ENCODE measurements at places on chromosomes 12 and 14.

DNA sequence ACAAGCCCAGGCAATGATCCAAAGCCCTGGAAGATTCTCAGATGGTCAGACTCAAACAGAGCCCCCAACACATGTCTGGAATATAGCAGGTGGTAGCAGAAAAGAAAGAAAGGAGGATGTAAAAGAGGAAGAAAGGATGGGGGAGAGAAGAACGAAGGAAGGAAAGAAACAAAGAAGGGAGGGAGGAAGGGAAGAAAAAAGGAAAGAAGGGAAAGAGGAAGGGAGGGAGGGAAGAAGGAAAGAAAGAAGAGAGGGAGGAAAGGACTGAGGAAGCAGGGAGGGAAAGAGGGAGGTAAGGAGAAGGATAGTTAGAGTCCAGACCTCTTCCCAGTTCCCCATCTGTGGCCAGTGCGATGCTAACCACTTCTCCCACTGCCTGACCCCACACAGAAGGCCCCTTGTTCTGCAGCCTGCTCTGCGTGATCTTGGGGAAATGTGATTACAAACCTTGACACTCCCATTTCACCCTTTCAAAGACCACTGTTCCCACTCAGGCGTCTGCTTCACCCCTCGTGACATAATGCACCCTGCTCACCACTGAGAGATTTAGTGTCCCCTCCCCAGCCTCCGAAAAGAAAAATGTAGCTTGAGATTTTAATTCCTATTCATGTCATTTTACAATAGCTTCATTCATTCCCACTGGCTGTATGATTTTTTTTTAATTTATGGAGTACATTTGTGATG is 357.9 kb downstream of the BCL11B start:
- DNase-seq, result no peak

GRCh38 chr14:43855556-43855955 is 651.5 kb downstream of the FSCB start:
- no peak for DNase-seq

DNA sequence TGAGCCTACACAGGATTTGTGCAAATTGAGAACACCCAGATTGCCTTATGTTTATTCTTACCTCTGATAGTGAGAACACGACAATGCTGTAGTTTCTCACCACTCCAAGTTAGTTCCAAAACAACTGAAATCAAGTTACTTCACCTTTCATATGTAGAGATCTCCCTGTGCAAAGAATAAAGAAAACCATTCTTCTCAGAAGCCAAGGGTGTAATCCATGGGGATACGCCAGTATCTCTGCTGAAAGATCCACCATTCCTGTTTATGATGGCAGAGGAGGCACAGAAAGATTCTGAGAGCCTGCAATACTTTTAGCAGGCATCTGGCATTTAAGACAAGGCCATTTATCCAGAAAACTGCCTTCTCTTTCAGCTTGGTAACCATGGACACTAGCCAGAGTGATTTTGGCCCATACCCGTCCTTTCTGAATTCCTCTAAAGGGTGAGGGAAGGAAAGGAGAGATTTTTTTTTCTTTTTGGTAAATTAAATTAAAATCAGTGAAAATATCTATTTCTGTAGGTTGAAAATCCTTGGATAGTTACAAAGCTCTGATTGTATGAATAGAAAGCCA is 355.4 kb upstream of the FAR2 start:
- no peak for DNase-seq

DNA sequence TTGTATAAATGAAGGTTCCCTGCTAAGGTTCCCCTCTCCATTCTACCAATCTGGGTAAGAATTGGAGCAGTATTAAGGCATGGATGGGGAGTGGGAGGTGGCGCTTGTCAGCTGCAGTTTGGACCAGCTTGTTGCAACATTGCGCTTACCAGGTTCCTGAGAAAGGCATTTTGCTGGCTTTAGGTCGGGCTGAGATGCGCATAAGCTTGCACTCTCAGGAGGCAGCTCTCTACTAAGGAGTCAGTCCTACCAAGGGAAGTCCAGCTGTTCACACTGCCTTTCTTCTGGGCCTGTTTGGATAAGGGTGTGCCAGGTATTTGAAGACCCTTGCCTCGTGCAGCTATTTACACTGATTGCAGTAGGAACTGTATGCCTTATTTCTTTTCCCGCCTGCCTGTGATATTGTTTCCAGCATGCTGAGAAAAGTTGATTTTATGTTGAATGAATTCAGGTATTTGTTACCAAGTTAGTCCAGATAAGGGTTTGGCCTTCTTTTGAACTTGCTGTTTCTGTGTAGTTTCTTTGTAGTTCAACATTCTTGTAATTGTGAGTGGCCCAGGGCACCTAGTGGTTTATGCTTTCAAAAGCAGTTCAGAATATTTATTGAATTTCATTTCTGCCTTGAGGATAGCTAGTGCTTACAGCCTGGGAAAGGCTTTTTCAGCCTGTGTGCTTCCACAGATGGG is 2.6 kb downstream of the MLEC start:
- no peak for DNase-seq

- no peak for DNase-seq
These were observed 98.4 kb downstream of the BCAT1 start for GRCh38 chr12:24850496-24850895.

GRCh38 chr12:11085419-11085818 is 6.7 kb downstream of the TAS2R43 start:
- DNase-seq, result no peak

DNA sequence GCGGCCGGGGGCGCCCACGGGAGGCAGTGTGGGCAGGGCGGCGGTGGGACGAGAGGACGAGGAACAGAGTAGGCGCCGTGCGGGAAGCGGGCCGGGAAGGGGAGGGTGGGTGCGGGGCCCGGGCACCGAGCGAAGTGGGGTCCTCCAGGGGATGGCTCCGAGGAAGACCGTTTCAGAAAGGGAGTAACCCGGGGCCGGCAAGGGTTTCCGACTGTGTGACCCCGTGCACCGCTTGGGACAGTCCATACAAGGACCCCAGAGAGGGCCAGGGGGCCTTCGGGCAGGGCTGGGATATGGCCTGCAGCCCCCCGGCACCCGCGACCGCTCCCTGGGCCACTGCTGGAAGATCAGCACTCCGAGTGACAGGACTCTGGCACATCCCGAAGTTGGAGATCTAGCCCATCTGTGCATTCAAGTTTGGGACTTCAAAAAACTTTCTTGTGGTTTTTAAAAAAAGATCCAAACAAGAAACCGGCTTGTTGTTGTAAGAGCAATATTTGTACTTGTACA is 448 bp downstream of the TSPAN9 start:
- DNase-seq, result no peak

- DNase-seq, result no peak
These were observed 32.5 kb downstream of the MMP17 start for GRCh38 chr12:131860472-131861260.

All from activated T-helper 1 cell treated with anti-CD3 and anti-CD28 coated beads, Interleukin-2, amount 50 U/mL, for 16 hours (primary cell).